ENCODE measurements at places on chromosomes 16 and 17.

DNA sequence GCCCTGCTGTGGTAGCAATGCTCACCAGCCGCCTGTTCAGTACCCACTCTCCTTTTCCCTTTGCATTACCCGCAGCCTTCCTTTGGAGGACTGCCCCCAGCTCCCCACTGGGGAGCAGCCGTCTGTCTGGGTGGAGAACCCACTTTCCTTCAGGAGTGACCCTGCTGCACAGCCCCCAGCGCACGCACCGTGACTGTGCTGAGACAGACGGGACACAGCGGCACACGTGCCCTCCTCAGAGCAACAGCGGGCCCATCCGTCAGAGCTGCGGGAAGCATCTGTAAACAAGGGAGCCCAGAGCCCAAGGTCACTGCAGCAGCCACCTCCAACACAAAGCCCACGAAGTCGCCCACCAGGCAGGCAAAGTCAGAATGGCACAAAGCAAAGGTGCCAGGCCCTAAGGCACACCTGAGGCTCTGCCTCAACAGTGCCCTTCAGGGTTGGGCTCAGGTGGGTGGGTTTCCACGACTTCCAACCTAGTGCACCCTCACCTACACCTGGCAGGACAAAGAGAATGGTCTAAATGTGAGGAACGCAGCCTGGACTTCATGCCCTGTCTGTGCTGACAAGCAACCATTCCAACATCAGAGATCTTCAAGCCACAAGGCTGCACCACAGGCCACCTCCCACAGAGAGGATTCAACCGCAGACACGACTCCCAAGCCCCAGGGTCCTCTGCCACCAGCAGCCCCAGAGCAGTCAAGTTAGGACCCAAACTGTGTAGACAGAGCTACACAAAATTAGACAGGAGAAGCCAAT is 9.9 kb downstream of the AXIN1 start:
- no peak for DNase-seq

DNA sequence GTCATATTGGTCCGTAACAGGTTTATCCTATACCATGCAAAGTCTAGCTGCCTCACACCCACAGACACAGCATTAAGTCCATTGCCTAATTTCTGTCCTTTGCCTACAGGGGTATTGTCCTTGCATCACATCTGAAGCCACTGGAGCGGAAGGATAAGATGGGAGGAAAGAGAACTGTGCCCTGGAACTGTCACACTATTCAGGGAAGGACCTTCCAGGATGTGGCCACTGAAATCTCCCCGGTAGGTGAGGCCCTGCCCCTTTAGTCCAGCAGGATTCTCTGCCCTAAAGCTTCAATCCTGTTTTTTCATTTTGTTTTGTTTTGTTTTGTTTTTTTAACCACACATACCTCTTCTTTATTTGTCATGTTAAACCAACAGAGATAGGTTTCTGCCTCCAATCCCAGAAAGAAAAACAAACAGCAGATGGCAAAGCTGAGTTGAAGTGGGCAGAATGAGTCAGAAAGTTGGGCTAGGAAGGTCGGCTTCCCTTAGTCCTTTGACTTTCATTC is 2.2 kb upstream of the EFTUD2 start:
- no peak for DNase-seq

GRCh38 chr16:24009098-24009497 is 173.3 kb downstream of the PRKCB start:
- DNase-seq: no peak

DNA sequence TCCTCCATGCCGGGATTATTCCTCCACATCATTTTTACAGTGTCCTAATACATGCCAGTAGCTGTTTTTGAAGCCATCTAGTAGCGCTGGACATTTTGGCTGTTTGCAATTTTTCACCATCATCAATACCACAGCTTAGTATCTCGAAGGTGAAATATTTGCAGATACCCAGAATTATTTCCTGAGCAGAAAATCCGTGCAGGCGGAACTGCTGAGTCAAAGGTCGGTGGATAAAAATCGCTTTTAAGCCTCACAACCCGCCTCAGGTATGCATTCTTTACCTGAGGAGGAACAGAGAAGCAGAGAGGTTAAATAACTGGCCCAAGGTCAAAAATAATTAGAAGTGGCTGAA is 584 bp upstream of the TNRC6A start:
- no peak for DNase-seq

- DNase-seq: no peak
Measured at GRCh38 chr17:82386881-82387704, 15.5 kb downstream of the UTS2R start.

DNA sequence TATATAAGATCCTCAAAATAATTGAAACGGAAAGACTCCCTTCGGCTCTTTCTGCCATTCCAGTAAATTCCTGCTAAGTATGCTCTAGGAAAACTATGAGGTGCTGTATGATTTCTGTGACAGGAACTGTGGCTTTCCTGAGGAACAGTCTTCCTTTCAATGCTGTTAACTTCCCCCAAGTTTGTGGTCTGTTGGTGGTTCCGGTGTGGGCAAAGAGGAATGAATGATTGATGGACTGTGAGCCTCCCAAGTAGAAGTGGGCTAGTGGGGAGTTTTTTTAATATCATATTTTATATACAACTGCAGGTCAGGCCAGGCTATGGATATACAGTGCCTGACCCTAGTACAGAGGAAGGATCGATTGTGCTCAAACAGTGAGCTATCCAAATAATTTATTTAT is 560.7 kb upstream of the RBFOX1 start:
- DNase-seq: no peak

GRCh38 chr17:56679115-56679776 is 85.7 kb downstream of the NOG start:
- no peak for DNase-seq

DNA sequence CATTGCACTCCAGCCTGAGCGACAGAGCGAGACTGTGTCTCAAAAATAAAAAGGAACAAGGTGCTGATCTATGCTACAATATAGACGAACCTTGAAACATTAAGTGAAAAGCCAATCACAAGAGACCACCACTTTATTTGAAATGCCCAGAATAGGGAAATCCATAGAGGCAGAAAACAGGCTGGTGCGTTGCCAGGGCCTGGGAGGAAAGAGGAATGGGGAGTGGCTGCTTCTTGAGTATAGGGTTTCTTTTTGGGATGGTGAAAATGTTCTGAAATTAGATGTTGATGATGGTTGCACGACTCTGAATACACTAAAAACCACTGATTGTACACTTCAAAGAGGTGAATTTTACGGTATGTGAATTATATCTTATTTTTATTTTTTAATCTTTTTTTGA is 20.3 kb upstream of the GLIS2 start:
- DNase-seq: no peak

DNA sequence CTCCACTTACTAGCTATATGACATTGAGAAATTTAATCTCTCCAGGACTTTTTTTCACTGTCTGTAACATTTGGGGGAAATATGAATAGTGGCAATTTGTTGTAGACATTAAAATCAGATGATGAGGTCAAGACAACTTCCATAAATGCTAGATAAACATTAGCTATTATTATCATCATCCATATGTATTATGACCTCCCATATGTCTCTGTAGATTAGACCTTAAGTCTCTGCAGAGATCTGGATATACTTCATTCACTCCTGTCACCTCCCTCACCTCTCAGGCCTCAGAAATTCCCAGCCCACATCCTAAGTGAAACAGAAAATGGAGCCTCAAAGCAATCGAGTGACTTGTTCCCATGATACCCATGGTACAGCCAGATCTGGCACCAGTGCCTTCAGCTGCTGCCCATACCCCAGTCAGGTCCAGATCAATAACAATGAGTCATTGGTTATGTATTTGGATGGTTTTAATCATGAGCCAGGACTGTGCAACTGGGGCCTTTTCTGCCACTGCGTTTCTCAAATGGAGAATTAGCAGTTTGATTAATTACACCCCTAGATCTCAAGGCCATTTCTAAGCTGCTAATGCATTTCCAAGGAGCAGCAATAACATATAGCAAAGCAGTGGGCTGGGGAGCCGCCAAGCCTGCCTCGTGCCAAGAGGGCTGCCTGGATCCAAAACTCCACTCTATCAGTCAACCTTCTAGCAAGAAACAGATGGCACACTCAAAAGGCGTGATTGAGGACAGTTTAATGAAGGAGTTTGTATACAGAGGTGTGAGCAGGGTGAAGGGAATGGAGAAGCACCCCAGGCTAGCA is 2.6 kb upstream of the FDXR start:
- no peak for DNase-seq

DNA sequence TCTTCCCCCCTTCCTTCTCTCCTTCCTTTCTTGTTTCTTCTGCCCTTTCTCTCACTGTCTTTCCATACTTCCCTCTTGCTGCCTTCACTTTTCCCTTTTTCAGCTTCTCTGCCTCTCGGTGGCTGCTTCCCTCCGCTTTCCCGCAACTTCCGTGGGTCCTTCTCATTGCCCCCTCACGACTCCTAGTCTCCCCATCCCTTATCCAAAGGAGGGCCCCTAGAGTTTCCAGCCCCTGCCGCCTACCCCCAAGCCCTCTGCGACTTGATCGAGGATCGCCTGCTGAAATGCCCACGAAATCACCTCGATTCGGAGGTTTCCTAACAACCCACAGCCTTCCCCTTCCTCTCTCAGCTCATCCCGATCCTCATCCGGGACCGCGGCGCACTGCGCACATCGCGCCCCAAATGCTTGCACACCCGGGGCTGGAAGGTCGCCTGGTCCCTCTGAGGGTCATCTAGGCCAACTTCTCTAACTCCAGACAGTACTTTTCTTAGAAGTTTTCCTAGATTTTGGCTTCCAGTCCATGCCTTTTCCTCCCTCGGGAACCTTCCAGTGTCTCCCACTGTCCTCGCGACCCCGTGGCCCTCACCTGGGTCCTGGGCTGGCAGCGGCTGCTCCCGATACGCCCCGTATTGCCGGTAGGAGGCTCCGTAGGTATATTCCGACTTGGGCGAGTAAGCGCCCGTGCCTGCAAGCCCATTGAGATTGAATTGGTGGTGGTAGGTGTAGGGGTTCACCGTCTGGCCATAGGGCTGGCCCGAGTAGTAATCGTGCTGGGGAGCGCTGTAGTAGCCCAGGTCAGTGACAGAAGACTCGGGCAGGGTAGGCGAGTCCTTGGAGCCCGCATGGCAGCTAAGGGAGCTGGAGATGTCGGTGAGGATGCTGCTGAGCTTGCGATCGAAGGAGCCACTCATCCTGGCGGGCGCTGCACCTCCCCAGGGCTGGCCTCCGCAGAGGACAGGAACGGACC is 654 bp downstream of the DLX3 start:
- no peak for DNase-seq

GRCh38 chr16:10992112-10992511 is 47.7 kb downstream of the CLEC16A start:
- DNase-seq: no peak

DNA sequence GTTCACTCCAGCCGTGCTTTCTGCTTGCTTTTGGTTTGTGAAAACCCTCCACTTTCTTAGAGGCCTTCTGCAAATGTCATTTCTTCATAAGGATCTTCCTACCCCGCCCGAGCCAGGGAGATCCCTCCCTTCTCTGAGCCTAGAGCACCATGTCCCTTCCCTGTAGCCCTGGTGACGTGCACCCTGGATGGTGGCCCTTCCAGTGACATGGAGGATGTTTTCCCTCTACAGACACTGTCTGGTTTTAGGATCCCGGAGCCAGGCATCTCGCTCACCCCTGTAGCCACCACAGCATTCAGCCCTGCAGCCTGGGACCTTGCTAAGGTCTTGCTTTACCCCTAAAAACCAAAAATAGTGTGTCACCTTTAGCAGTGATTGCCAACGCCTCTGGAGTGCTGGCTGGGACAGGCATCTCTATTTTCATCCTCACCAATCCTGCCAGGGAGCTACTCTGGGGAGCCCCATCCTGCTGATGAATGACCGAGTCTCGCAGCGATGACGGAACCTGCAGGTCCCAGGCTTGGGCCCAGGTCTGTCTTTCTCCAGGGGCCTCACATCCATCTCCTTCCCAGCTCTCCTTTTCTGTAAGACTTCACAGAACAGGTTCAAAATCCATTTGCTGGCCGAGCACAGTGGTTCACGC is 394.1 kb upstream of the TNRC6C start:
- DNase-seq: no peak

GRCh38 chr16:79673635-79674034 is 73.1 kb upstream of the MAF start:
- DNase-seq: no peak

DNA sequence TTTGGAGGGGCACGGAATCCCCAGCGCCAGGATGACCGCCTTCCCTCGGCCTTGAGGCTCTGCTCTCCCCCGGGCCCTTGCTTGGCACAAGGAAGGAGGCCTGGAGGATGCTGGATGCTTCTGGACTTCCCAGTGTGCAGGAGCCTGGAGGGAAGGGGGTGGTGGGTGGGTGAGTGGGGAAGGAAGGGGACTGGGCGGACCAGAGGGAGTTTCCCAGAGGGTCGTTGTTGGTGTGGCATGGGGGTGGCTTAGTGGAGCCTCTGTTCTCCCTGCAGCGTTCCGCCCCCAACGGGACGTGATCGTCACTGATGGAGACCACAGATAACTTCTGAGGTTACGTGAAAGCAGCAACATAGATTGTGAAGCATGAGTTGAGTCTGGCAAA is 140.0 kb downstream of the IRF8 start:
- no peak for DNase-seq

All from T-cell (primary cell).